GM12891 (cell line): ENCODE measurements at places on chromosomes 5 and 9.
A peak's percentile ranks its signal among the peaks of the same experiment; 100 is the strongest.

GRCh38 chr5:96067894-96068614 is 106.4 kb upstream of the ELL2 start:
- no peak for DNase-seq

DNA sequence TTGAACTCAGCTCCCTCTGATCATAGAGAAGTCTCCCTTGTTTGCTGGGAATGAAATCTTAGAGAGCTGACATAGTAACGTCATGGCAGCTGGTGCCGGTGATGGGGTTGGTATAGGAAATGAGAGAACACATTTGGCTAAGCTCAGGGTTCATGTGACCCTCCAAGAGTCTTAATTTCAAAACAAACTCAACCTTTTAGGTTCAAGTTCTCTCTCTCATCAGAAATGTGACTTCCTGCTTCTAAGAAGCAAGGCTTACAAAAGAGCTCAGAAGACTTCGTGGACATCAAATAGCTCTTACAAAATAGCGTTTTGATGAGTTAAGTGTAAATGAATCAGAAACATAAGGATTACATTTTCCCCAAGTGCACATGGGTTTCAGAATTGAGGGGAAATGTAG is 97.3 kb downstream of the PAPPA start:
- DNase-seq, result no peak

GRCh38 chr5:128637031-128637430 is 99.0 kb upstream of the FBN2 start:
- DNase-seq, result no peak

DNA sequence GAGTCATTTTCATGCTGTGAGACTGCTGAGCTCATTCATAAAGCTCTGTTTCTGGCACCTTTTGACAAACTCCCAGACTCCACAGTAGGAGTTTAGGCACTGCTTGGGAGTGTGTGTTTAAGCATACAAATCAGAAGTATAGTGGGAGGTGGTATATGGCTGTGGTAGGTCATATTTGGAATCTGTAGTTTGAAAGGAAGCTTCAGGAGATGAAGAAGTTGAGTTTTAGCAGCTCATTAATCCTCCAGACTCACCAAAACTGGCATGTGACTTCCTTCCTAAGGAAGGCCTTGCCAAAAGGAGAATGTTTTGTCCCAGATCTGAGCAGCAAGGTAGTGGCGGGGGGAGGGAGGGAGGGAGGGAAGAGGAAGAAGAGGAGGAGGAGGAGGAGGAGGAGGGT is 52.8 kb downstream of the SAXO1 start:
- no peak for DNase-seq

DNA sequence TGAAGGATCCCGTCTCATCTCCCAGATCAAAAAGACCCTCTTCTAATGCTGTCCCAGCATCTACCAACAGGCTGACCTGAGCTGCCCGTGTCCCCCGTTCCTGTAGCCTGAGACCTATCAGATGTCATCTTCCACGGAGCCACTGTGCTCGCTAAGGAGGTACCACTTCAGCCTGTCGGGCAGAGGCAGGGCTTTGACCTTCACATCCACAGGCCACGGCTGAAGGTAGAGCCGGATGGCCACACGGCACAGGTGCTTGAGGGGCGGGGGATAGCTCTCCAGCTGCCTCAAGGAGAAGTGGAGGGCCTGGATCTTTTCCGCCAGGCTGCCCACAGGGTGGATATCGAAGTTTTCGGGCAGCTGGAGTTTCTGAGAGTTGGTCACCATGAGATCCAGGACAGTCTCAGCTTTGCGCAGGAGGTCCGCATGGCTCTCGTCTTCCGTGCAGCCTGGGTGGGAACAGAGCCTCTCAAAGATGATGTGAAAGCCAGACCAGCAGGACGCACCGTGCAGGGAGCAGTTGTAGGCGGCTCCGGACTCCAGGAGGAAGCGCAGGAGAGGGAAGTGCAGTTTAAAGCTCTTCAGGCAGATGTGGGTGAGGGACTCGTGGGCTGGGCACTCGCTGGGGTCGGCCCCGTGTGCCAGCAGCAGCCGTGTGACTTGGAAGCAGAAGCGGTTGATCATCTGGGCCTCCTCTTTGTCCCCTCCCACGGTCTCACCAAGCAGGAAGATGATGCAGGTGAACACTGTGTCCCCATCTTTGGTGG is 4.1 kb downstream of the ASB6 start:
- DNase-seq, result no peak

DNA sequence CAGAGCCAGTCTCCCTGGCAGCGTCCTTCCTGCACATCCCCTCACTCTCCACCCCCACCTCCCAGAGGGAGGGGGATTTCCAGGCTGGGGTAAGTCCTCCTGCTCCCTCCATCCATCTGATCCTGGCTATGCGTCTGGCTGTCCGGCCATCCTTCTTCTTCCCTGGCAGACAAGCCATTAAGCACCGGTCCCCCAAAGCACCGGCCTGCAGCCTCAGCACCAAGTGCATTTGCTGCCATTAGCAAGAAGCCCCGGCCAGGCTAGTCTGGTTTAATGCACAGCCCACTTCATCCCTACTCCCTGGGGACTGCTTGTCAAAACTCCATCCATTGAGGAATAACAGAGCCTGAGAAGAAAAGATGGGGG is 208.7 kb upstream of the IER5L start:
- DNase-seq, result no peak

GRCh38 chr9:99138424-99139284 is 33.7 kb downstream of the TGFBR1 start:
- no peak for DNase-seq

GRCh38 chr9:124264823-124265233 is 7.1 kb downstream of the NEK6 start:
- DNase-seq, result peak; percentile 50

DNA sequence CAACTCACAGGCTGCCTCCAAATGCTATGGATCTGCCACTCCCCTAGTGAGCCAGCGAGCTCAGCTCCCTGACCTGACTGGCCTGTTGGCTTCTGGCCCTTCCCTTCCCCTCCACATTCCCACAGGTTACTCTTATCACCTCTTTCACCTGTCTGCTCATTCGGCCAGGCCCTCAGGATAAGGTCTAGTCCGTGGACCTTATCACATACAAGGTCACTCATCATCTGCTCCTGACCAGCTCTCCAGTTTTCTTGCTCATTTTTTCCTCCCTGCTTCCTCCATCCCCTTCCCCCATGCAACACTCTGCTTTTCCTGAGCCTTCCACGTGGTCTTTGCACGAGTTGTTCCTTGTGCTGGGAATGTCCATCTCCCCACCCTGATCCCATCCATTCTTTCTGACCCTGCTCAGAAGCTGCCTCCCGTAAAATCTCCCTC is 25.9 kb upstream of the NDST1 start:
- no peak for DNase-seq

- no peak for DNase-seq
Observed at GRCh38 chr9:35660966-35661415, 2.9 kb downstream of the CCDC107 start.

- no peak for DNase-seq
Observed at GRCh38 chr5:78113689-78114264, 180.7 kb downstream of the AP3B1 start.

DNA sequence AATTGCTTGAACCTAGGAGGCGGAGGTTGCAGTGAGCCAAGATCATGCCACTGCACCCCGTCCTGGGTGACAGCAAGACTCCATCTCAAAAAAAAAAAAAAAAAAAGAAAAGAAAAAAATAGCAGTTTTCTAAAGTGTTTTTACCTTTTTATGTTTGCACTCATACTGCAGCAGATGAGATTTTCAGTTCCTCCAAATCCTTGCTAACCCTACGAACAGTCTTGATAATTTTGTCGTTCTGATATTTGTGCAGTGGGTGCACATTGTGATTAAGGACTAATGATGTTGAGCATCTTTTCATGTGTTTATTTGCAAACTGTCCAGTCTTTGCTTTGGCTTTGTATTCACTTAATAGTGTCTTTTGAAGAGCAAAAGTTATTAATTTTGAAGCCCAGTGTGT is 42.9 kb downstream of the ZCCHC7 start:
- DNase-seq, result no peak

GRCh38 chr9:93601063-93601462 is 24.7 kb downstream of the PHF2 start:
- no peak for DNase-seq

GRCh38 chr9:18887546-18887945 is 145.5 kb downstream of the SAXO1 start:
- no peak for DNase-seq

- no peak for DNase-seq
Observed at GRCh38 chr5:60597572-60598320, 102.2 kb downstream of the DEPDC1B start.

DNA sequence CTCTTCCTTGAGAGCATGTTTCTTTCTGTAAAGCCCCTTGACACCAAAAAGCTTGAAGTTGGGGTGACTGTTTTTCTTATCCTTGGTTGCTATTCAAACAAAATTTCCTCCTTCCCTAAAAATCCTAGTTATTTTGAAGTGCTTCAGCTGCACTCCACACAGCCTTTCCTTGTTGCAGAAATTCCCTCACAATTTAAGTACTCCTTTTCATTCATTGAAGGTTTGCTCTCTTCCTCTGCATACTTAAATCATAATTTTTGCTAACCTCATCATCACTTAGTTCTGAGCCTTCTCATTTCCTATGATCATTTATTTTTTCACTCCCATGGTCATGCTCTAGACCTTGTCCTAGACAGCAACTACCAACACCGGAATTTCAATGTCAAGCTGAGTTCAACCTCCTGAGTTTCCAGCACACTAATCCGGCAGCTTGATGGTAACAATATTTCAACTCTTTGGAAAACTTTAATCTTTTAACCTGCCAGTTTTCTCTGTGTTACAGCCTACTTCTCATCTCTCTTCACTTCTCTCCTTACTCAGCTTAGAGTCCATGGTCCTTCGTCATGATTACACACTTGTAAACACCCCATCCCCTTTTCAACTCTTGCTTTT is 78.7 kb upstream of the ACTBL2 start:
- no peak for DNase-seq

- no peak for DNase-seq
Observed at GRCh38 chr5:29161399-29162291, 2031.8 kb upstream of the CDH6 start.

DNA sequence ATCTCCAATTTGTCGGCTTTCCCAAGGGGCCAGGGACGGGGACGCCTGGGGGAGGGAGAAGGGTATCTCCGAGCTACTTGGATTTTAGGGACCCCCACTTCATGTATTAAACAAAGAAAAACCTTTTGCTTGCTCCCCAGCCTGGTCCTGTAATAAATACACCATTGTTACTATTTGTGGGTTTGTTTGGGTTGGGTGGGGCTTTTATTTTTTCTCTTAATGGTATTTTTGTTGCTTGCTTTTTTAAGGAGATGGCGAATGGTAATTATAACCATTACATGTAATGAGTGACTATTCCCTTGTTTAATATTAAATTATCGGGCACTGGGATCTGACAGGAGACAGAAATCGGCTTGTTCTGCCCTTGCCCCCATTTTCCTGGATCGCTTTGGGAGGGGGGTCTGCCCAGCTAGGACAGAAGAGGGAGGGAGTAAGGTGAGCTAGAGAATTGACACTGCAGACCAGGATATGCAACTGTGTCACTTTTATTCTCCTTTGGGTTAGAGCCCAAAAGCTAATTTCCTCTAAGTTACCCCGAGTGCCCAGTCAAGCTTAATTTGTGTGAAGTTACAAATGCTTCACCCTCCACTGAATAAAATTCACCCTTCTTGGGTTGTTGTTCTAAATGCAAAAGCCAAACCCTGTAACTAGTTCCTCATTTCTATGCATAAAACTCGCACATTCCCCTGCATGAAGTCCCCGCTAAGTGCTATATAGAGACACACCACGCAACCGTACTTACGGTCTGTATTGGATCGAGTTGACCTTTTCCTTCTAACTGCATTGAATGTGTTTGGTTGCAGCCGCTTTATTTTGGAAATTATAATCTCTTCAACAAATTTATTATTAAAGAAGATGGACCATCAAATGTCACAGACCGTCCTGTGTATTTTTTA is 1.6 kb upstream of the ZNF608 start:
- DNase-seq, result no peak

GRCh38 chr9:70156729-70157128 is 102.0 kb upstream of the SMC5 start:
- no peak for DNase-seq

DNA sequence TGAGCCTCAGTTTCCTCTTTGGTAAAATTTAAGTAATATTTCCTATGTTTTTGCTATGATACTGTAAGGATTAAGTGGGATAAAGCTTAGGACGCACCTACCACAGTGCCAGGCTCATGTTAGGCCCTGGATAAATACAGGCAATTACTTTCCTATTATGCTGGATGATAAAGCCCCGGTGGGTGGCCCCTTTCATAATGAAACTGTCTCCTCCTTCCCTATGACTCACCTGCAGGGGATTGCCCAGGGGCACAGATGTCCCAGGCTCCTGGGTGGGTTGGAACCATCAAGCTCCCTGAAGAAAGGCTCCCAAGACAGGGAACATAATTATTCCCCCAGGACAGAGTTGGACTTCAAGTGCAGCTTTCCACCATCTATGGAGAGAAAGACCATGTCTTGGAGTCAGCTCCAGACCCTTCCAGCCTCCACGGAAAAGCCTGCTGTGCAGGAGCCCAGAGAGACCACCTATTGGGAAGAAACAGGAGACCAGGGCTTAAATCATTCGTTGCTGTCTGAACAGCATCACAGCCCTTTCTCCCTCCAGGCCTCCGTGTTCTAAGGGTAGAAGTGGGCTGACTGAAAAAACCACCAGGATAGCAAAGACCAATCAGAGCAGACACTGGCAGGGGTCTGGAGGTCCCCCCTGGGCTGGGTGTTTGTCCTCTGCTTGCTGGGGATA is 43.2 kb upstream of the FOXE1 start:
- DNase-seq, result no peak

- no peak for DNase-seq
Observed at GRCh38 chr5:126435261-126435660, 12.1 kb downstream of the GRAMD2B start.

DNA sequence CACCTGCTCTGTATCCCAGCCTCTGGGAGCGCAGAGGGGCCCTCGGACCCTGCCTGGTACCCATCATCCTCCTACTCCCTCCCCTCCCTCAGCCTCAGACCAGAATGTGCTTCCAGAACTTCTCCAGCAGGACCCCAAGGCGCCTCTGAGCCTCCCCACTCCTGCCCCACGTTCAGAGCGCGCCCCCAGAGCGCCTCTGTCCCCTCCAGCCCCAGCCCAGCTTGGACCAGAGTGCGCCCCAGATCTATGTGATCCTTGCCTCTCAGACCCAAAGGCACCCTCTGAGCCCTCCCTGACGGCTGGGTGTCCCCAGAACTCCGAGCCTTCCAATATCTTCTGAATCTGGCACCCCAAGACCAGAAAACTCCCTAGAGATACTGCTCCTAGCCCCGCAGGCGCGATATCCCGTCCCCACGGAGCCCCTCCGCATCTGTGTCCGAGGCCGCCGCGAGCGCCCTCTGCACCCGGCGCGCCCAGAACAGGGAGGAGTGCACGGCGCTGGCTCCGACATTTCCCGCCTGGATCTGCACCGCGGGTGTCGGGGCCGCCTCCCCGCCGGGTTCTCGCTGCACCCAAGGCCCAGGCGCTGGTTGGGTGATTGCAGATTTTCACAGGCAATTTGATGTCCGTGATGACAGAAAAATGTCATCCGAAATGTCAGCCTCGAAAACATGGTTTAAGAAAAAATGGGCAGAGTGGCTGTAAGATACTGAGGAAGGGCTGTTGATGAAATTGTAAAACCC is 522 bp downstream of the BHMT start:
- no peak for DNase-seq

- no peak for DNase-seq
Observed at GRCh38 chr9:117951127-117951526, 246.9 kb downstream of the TLR4 start.

GRCh38 chr5:116942622-116943021 is 368.0 kb upstream of the SEMA6A start:
- DNase-seq, result no peak

GRCh38 chr5:30765227-30765626 is 428.3 kb upstream of the CDH6 start:
- DNase-seq, result no peak
